ENCODE measurements at places on chromosomes 6 and 20.
A peak's percentile ranks its signal among the peaks of the same experiment; 100 is the strongest.

- no peak for DNase-seq
Measured at GRCh38 chr6:109322825-109323224, 59.4 kb downstream of the CD164 start.

DNA sequence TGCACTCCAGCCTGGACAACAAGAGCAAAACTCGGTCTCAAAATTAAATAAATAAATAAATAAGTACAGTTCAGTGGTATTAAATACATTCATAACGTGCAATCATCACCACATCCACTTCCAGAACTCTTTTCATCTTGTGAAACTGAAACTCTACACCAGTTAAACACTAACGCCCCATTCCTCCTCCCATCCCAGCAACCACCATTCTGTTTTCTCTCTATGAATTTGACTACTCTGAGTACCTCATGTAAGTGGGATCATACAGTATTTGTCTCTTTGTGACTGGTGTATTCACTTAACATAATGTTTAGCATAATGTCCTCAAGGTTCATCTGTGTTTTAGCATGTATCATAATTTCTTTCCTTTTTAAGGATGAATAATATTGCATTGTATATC is 29.1 kb upstream of the SCML4 start:
- DNase-seq: no peak

DNA sequence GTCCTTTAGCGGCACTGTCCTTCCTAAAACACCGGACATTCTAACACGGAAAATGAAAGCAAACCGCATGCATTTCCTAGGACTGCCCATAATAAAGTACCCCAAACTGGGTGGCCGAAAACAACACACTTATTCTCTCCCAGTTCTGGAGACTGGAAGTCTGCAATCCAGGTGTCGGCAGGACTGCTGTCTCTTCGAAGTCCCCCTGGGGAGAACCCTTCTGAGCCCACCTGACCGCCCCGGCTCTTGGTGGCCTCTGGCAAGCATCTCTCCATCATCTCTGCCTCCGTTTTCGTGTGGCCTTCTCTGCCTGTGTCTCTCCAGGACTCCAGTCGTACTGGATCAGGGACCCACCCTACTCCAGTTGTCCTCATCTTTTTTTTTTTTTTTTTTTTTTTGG is 55.4 kb downstream of the SYNJ2 start:
- DNase-seq: no peak

DNA sequence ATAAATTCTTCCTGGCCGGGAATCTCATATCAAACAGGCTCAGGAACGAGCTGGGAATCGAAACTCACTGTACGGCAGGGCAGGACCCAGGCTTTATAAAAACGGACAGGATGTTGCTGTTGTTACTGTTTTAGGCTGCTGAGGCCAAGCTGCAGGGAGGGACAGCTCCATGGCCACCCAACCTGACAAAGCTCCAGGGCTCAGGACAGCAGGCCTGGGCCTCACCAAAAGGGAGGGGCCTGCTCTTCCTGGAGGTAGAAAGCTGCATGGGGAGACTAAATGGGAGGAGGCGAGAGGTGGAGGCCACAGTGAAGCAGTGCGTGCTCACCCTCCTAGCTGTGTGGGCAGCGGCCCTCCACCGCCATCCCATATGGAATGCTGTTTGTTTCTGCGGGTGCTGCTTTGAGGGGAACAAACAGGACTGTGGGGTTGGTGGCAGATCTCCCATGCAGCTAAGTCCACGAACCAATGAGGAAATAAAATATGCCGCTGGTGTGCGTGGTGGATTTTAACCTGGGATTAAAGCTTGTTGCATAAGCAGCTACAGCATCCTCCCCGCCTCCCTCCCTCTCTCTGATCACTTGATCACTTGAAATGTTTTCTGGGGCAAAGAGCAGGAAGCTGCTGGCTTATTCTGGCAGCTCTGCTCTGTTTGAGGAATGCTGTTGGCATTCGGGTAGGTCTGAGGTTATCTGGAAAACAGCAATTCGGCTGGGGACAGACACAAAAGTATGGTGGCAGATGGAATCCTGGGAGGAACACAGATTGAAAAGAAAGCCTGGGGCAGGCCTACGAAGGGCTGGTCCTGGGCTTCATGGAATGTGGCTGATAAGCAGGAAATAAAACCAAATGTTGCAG is 2.4 kb upstream of the ZMYND8 start:
- peak; percentile 94 for DNase-seq

- no peak for DNase-seq
Measured at GRCh38 chr6:83474309-83474708, 38.0 kb upstream of the PRSS35 start.

GRCh38 chr20:11403711-11404110 is 514.0 kb upstream of the BTBD3 start:
- DNase-seq: no peak

DNA sequence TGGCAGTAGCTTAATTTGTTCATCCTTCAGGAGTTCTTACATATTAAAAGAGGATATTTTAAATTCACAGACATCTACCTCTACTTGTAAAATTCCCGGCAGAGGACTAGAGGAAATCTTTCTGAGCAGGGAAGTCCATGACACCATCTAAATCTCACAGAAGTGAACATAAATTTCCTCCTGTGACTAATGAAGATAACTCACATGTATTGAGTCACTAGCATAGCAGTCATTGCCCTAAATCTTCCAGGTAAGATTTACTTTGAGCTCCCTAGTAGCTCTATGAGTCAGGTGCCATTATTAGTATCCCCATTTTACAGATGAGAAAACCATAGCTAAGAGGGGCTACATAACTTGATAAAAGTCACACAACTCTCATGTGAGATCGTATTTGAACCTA is 1058.6 kb upstream of the FLRT3 start:
- no peak for DNase-seq

GRCh38 chr6:33763483-33763882 is 16.8 kb upstream of the IP6K3 start:
- no peak for DNase-seq

- peak; percentile 81 for DNase-seq
Measured at GRCh38 chr20:34907616-34908469, 31.4 kb downstream of the ACSS2 start.

DNA sequence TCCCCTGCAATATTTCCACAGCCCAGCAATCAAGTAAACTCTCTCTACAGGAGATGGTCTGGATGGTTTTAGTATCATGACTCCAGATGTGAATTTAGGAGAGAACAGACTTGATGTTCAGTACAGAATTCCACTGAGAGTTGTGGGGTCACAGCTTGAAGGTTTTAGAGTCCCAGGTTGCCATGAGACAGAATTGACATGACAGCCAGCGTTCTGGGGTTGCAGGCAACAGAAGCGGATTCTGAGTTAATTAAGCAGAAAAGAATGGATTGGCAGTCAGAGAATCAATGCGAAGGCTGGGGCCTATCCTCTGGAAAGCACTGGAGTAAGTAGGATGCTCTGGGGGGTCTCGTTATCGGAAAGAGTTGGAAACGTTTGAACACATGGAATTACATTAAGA is 2.4 kb upstream of the KIAA1755 start:
- no peak for DNase-seq

GRCh38 chr6:145025488-145025887 is 709.8 kb downstream of the EPM2A start:
- no peak for DNase-seq

DNA sequence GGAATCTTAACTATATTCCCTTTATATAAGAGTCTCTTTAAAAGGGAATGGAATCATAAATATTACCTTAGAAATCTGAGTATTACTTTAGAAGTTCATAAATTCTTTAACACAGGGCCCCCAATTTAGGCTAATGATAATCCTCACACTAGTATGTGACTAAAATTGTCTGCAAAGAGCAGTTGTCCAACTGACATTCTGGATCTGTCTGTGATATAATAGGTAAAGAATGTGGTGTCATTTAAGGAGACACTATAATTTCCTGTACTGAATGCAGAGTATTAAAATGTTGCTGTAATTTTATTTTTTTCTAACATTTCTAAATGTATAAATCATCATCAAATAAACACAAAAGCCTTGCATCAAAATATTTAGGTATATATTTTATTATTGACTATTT is 128.5 kb upstream of the DST start:
- DNase-seq: no peak
